ENCODE measurements at places on chromosomes 7 and 10.

DNA sequence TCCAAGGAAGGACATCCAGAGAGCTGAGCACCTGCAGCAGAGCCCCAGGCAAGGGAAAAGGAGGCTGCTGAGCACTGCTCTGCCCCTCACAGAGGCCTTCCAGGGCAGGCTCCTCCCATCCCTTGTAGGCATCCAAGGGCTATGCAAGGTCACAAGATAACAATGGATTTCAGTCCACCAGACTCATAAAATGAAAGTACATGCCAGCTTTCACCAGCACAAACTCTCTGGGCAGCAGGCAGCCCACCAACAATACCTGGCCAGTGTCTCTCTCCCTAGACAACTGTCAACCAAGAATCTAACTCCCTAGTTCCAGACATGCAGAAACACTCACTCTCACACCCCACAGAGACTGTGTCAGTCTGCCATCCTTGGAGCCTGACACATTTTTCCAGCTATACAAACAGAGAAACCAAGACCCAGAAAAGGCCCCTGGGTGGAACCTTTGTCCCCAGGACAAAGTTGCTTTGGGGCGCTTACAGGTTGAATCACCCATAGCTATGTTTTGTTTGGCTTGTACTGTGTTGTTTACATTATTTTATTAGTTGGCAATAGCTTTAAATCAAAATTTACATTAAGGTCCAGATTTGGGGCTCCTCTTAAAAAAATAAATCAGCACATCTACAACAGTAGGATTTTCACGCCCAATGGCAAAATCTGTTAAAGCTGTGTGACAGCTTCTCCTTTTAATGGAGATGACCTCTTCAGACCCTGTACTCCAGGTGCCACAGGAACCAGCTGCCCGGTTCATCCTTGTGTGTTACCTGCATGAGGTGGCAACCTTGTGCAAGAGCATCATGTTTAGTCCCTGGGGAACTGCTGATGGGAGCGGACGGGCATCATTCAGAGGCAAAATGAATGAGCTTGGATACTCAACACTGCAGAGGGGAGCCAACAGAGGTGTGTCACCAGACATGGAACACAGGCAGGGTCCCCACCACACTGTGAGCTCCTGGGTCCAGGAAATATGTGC lies 5.2 kb downstream of the GRID1 start:
- DNase-seq, result no peak

DNA sequence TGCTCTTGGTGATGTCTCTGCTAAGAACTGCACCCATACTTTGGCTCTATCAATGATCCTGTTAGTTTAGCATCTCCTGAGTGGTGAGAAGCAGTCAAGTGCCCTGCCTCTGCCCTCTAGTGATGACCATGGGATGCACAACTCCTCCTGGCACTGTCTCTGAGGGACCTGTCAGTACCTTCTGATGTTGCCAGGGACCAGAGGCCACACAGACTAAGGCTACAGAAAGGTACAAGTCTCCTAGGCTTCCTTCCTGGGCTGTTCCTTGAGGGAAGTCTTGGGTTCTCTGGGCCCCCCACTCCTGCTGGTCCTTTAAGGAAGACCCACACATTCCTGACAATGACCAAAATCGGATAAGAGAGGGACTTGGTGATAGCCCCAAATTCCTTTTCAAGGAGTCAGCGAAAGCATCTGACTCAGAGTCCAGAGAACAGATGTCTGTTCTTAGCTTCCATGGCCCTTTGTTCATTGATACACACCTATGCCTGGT lies 15.3 kb downstream of the NKX2-3 start:
- DNase-seq, result no peak

GRCh38 chr10:246431-246830 lies 111.2 kb downstream of the ZMYND11 start:
- no peak for DNase-seq

- no peak for DNase-seq
Observed at GRCh38 chr10:120962756-120963593, 111.8 kb downstream of the WDR11 start.

DNA sequence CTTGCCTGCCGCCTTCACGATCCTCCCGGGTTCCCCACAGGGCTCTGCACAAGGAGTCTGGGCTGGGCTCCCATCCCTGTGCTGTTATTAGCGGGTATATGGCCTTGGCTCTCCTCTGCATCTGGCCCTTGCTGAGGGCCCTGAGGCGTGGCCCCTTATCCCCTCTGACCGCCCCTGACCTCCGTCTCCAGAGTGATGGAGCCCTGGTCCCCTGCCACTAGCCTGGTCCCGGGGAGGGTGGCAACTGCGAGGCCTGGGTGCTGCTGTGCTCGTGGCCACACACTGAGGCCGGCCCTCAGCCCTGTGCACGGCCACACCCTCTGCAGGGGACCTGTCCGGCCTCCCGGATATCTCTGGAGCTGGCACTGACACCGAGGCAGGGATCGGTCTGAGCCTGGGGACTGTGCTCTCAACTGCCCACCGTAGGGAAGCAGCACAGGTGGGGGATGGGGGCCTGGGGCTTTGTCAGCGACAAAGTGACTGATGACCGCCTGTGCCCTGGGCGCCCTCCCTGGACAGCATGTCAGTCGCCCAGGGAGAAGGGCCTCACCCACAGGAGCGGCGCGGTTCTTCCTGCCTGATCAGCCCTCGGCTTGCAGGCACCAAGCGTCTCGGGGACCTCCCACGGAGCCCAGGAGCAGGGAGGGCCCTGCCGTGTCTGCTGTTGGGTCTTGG lies 72.4 kb downstream of the NKX6-2 start:
- DNase-seq, result no peak

GRCh38 chr10:89679986-89680385 lies 21.4 kb upstream of the KIF20B start:
- no peak for DNase-seq

DNA sequence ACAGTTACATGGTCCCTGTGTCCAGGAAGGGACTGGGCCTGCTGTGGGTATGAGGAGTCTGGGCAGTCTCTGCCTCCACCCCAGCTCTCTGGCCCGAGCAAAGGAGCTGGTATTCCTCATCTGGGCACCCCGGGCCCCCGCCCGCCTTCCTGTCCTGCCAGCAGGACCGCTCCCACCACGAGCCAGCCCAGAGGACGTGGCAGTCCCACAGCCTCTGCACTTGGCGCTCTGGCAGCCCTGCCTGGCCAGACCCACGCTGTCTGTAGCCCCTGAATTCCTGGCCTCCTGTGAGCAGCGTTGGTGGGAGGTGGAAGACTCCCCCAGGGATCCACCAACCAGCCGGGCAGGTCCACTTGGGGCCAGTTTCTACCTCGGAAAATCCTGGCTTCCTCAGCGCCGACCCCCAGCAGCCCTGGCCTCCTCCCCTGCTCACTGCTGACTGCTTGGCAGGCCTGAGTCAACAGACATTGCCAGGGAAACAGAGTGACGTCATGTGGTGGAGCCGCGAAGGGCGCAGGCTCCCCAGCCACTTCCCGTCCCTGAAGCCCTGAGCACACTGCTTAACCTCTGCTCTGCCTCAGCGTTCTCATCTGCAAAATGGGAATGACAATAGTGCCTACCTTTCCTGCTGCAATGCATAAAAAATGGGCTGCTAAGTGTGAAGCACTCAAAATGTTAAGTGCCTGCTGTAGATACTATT lies 21.6 kb upstream of the LIMK1 start:
- DNase-seq, result peak; percentile 69

DNA sequence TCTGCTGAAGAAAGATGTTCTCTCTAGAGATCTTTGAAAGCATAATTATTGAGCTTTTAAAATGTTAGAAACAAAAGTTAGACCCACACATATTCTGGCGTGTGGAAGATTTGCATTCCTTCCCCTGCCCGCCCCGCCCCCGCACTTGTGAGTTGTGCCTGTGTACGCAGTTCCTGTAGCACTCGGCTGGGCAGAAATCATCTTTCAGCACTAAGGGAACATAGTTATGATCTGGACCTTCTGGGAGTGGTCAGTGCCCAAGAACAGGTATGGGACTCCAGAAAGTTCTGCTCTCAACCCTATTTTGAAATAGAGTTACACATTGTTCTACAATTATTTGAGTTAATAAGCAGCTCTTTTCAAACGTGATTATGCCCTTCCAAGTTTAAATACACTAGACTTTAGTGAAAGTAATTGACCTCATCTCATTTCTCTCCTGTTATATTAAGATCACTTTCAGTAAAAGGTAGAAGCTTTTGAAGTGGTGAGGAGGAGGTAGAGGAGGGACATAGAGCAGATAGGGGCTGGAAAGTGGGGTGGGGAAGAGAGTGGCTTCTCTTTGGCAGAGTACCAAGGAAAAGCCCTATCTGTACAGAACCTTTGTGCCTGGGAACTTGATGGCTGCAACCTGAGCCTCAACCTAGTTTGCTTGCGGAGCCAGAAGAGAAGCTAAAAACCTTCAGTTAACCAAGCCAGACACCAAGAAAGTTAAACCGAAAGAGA lies 5.7 kb downstream of the BLVRA start:
- no peak for DNase-seq

- DNase-seq, result no peak
Observed at GRCh38 chr7:7909376-7909775, 59.2 kb upstream of the GLCCI1 start.

DNA sequence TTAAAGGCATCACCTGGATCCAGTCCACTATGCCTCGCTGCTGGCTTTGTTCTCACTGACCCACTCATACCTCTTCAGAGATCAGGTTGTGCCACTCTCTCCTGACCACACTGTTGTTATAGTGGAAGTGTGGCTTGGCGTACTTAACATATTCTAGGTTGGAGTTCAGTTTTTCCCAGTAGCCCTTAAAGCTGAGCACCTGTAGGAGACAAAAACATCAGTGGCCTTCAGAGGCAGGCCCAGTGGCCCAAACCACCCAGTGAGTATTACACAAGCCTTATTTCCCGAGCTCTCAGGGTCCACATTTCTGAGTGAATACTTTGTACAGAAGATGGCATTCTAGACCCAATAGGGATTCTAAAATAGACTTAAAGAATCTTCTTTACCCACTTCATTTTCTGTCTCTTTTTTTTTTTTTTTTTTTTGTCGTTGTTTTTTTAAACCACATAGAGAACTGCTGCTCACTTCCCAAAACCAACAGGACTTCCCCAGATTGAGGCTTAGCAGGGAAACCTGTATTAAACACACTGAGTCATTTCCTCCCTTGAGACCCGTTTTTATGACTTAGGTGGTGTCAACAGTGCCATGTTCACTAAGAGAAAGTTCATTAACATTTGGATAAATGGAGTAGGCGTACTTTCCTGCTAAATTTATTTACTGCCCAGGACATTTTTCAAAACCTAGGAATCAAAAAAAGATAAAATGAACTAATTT lies 85.8 kb downstream of the GSAP start:
- DNase-seq, result no peak

DNA sequence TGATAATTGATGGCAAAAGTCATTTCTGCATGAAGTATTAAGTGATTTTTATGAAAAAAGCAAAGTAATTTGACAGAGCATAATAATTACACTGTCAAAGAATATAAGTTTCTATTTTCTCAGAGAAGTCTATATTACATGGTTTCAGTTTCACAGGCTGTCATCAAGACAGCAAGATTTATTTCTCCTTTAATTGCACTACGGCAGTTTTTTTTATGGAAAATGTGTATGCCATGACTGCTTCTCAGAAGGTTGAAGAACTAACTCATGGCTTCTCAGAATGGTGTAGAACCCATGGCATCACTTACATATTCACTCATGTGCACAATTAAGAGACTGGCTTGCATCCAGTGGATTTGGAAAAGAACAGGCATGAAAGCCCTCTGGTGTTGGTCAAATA lies 870.3 kb upstream of the SORCS1 start:
- DNase-seq, result no peak

DNA sequence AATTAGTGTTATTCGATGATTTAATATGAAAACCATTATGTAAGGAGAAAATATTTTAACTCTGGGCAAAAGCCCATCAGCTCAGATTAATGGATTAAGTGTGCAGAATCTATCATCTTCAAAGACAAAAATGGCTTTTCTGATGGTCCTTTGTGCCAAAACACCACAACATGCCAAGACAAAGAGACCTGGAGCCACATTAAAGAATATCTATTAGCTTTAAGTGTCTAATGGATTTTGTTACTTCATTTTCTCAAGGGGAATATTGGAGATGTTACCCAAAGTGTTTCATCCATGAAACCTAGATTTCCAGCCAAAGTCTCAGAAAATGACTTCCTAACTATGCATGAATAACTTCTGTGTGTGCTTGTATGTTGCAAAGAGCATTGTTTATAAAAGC lies 57.3 kb downstream of the MKX start:
- DNase-seq, result no peak

GRCh38 chr7:24755541-24756407 lies 1.5 kb downstream of the GSDME start:
- DNase-seq, result no peak

- DNase-seq, result no peak
Observed at GRCh38 chr10:132762267-132762666, 23.7 kb downstream of the NKX6-2 start.

GRCh38 chr10:101848408-101848807 lies 4.8 kb upstream of the KCNIP2 start:
- no peak for DNase-seq

DNA sequence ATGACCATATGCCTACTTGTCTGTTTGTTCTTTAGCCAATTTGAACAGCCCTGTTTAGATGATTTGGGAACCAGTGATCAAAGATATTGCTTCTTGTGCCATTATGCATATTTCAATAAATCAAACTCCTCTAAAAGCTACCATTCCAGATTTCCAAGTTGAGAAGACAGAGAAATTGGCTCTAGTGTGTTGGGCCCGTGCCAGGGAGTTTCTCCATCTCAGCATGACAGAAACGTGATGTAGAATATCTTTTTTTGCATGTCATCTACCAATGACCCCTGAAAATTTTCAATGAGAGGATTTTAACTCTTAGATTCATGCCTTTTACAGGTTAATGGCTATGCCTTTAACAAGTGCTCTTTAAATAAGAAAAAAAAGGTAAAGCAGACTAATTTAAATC lies 50.7 kb upstream of the CABCOCO1 start:
- no peak for DNase-seq

DNA sequence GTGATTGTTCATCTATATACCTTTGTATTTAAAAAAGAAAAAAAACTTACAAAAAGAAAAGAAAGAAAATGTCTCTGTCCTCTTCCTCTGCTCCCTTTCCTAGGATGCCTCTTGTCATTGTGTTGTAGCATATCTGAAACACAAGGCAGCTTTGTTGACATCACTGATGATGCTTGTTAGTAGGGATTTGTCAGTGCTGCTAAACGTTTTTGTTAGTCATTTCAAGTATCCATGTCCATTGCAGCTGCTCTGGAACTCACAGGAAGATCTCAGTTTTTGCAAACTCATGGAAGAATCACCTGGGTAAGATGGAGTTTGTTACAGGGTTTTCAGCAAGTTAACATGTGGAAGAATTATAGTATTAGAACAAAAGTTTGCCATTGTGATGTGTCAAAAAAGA lies 123.6 kb downstream of the CCSER2 start:
- peak; percentile 42 for DNase-seq

GRCh38 chr7:20684581-20684980 lies 69.1 kb downstream of the ABCB5 start:
- no peak for DNase-seq

DNA sequence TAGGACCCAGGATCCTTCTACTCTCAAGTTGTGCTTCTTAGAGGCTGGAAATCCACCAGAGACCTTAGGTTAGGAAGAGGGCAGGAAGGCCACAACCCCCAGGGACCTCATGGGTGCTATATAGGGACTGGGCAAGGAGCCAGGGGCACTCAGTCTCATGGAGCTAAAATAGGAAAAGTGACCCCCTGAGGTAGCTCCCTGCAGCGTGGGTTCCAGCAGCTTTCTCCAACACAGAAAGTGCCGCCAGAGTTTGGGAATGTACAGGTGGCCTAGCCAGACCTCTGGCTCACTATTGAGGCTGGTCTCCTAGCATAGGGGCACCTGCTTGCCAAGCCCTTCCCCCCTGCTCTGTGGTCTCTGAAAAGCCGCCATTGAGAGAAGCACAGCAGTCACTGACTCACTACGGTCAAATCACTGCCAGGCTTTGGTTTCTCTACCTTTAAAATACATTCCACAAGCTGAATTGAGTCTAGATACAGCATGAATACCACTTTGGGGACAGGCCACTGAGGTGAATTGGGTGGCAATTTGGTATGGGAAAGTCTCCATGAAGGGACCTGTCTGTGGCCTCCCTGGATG lies 333.2 kb upstream of the PODXL start:
- DNase-seq, result no peak

Measured in foreskin melanocyte (primary cell).